ENCODE measurements at places on chromosomes 6 and 20.

DNA sequence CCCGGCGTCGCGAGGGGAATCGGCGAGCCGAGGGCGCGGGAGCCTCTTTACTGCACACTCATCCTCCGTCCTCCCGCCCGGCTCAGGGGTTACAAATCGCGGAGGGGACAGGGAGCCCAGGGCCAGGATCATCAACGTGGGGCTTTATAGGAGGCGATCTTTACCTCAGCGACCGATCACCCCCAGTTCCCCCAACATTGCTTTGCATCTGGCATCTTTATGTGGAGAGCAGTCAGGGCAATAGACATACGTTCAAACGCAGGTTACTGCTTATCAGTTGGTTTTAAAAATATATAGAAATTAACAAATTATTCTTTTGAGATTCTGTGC is 634 bp downstream of the HSF2 start:
- no peak for DNase-seq
- H3K4me1 ChIP-seq = peaks cover 49% of the 10 kb centered on the region
- H3K36me3 ChIP-seq = peaks cover 9% of the 10 kb centered on the region
- peak overlapping the region; percentile 93 for H3K4me3 ChIP-seq
- H3K27ac ChIP-seq = peak overlapping the region; percentile 94

DNA sequence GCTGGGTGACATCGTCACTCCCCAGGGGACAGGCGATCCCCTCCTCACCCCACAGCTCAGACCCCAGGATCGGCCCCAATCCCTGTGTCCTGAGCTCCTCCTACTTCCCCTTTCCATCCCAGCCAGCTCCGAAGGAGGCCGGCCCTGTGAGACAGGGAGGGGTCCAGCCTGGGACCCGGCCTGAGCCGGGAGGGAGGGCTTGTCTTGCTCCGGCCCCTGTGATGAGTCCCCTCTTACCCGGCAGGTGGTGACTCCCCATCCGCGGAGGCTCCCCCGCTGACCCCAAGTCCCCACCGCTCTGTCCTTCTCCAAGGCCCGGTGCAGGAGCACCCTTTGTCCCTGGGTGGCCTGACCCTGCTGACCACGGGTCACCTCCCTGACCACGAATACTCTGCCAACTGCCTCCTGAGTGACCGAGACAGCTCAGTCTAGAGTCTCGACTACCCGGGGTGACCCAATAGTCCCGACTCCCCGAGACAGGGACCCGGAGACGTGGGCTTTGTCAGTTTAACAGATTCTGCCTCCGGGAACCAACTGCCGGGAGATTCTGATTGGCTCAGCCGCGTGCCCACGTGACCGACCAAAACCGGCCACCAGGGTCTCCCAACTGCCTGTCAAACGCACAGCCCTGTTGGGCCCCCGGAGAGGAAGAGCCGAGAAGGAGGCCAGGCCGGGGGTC is 187.4 kb upstream of the PROKR2 start:
- peak; percentile 12 for DNase-seq
- H3K4me1 ChIP-seq = no peaks in the 10 kb centered on the region
- no peak overlapping the region for H3K27ac ChIP-seq
- H3K4me3 ChIP-seq = peak overlapping the region; percentile 21

DNA sequence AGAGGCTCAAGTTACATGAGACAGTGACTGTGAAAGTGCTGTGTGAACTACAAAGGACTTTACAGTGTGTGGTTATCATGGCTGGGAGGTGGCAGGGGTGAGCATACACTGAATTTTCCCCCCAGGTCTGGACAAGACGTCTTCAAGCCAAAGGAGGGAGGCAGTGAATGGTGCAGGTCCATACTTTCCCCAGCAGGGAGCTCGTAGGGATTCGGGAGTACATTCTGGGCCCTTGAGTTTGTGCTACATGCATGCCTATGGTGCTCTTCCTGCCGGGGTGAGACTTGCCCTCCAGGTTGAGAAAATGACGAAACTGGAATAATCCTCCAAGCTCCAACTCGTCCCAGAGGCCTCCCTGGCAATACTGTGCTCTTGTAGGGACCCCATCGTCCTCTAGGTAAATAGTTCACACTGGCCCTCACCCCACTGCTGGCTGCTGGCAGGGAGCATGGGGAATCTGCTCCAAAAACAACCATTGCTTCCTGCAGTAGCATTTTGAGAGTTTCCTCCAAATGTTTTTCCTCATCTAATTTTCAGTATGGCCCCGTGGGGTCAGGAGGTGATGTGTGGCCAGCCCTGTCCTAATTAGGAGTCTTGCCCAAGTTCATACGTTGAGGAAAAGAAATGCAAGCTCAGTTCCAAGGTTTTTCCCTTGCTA is 57.6 kb downstream of the ZNF831 start:
- peaks cover 4% of the 10 kb centered on the region for H3K36me3 ChIP-seq
- no peak for DNase-seq
- H3K27ac ChIP-seq = peak overlapping the region; percentile 21
- H3K4me1 ChIP-seq = peaks cover 35% of the 10 kb centered on the region
- peaks cover 4% of the 10 kb centered on the region for H3K27me3 ChIP-seq

DNA sequence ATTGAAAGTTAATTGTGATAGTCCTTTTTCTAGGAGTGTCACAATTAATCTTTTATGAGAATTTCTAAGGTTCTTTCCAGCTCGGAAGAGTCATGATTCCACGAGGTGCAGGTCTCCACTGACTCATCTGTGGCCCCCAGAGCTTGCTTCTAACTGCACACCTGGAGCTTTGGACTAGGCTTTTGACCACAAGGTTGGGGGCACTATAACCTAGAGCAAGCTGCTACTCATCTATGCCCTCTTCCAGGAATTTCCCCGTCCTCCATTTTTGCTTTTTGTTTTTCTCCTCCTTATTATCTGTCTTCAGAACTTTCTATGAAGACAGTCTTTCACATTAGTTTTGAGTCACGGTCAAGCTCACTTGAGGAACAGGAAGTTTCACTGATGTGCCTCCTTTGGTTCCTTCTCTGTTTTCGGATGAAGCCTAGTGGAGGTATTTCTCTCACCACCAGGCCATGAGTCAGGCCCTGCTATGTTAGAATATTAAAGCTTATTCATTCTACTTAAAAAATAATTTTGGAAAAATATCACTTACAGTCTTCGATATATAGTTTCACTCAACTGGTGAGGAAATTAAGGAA is 119.2 kb upstream of the INSM1 start:
- peaks cover 2% of the 10 kb centered on the region for H3K27me3 ChIP-seq
- H3K4me3 ChIP-seq = no peak overlapping the region
- H3K4me1 ChIP-seq = no peaks in the 10 kb centered on the region
- DNase-seq = no peak
- no peaks in the 10 kb centered on the region for H3K36me3 ChIP-seq

- H3K4me1 ChIP-seq = no peaks in the 10 kb centered on the region
- DNase-seq = no peak
- no peak overlapping the region for H3K4me3 ChIP-seq
Measured at GRCh38 chr20:61161726-61162390, 90.2 kb upstream of the CDH4 start.
